Right renal cortex interstitium (tissue), 3 donors: ENCODE measurements at places on chromosomes 3 and 15. TPM values are rescaled to one million over a fixed set of nuclear protein-coding genes. Genes with fewer than 3 reads are reported as not detected.

Gene UBA7
- polyA plus RNA-seq, result 31.6 TPM

Gene IL17RB
- 17.3 TPM for polyA plus RNA-seq

Gene TM4SF1
- 79.2 TPM for polyA plus RNA-seq

Gene GP5
- polyA plus RNA-seq, result 0.72 TPM

Gene CTXN2
- not detected for polyA plus RNA-seq

Gene LPP
- polyA plus RNA-seq, result 25.4 TPM

Gene RPLP1
- polyA plus RNA-seq, result 1,166 TPM
